ENCODE measurements at places on chromosomes 4 and X.
A peak's percentile ranks its signal among the peaks of the same experiment; 100 is the strongest.

GRCh38 chrX:28693101-28693500 lies 105.9 kb downstream of the IL1RAPL1 start:
- DNase-seq: no peak

DNA sequence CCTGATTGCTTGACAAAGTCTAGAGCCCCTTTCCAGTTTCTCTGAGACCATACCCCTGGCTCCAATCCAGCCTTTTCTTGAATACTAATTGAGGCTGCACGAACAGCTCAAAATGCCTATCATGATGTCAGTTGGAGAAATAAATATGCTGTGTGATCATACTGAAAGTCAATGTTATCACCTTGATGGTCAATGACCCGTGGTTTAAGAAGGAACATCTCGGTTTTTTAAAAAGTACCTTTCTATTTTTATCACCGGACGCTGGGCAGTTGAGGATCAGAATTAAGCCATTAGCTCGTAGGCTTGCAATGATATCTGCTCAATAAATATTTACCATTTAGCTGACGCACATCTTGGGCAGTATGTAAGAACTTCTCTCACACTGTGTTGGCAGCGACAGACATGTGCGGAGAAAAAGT lies 852 bp upstream of the WDR44 start:
- no peak for DNase-seq

DNA sequence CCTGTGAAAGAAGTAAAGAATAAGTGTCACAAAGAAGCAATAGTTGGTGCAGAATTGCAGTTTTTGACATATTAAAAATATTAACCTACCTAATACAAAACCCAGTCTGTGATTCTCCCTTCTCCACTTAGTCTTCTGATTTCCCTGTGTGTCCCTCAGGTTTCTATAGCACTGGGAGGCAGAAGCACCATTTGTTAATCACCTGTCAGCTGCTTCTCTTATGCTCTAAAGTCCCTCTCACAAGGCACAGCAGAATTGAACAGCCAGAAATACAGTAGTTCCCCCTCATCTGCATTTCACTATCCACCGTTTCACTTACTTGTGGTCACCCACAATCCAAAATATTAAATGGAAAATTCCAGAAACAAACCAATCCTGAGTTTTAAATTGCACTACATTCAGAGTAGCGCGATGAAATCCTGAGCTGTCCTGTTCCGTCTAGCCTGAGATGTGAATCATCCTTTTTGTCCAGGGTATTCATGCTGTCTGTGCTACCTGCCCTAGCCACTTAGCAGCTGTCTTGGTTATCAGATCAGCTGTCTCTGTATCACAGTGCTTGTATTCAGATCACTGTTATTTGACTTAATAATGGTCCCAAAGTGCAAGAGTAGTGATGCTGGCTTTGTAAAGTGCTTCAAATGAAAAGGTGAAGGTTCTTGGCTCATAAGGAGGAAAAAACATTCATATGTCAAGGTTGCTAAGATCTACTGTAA lies 984.1 kb upstream of the GRID2 start:
- no peak for DNase-seq

GRCh38 chr4:48997962-48998361 lies 11.9 kb downstream of the CWH43 start:
- DNase-seq: no peak

DNA sequence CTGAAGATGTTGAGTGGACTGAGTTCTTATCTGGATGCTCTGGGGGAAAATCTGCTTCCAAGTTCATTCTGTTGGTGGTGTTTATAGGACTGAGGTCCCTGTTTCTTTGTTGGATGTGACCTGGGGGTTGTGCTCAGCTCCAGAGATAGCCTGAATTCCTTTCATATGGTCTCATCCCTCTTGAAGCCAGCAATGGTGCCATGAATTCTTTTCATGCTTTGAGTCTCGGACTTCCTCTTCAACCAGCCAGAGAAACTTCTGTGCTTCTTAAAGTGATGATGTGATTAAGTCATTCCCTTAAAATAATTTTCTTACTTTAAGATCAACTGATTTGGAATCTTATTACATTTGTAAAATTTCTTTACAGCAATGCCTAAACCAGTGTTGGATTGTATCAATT lies 233.8 kb upstream of the UGT8 start:
- DNase-seq: peak; percentile 76

GRCh38 chrX:37677765-37678164 lies 7.8 kb upstream of the XK start:
- DNase-seq: no peak

DNA sequence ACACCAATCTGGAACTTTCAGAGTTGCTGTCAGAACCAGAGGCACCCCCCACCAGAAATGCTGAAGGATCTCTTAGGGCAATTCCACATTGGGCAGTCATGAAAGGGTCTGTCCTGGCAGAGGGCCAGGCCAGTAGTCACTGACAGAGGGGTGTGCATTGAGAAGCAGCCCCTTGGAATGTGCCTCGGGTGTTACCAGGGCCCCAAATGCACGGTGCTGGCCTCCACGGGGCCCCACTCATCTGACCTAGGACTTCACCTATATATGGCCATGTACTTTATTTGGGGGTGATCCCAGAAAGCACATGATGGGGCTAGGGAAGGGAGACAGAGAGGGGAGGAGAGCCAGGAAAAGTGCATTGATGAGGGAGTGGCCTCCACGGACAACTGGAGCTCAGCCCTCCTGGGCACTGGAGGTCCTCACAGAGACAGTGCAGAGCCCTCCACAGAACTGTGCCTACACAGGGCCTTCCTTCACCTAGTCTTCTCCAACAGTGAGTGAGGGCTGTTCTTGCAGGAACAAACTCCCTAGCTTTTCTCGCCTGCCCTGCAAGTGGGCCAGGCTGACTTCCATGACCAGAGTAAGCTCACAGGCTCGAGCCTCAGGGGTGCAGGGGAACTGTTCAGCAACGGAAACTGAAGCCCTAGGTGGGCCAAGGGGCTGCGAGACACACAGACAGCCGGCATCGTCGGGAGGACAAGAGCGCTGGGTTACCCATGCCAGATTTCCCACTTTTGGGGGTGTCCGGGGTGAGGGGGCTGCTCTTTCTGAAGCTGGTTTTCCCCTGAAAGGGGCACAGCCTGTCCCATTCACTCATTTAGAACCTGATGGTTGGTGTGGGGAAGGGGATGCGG lies 136.2 kb downstream of the HMX1 start:
- DNase-seq: peak; percentile 2
